Left lung (tissue), 14 donors: ENCODE measurements at places on chromosomes 16 and 17.
A peak's percentile ranks its signal among the peaks of the same experiment; 100 is the strongest.

GRCh38 chr17:48994549-48995303 is 2.5 kb upstream of the IGF2BP1 start:
- peaks cover 99% of the 10 kb centered on the region for H3K27me3 ChIP-seq
- H3K4me1 ChIP-seq: no peaks in the 10 kb centered on the region
- H3K36me3 ChIP-seq: no peaks in the 10 kb centered on the region
- no peak overlapping the region for H3K27ac ChIP-seq

- H3K4me1 ChIP-seq: peaks cover 13% of the 10 kb centered on the region
- H3K36me3 ChIP-seq: no peaks in the 10 kb centered on the region
- H3K4me3 ChIP-seq: peak overlapping the region; percentile 39
- DNase-seq: peak; percentile 24
- peaks cover 39% of the 10 kb centered on the region for H3K27me3 ChIP-seq
- no peak overlapping the region for H3K27ac ChIP-seq
These were observed 806 bp downstream of the TBX21 start for GRCh38 chr17:47733674-47734410.

DNA sequence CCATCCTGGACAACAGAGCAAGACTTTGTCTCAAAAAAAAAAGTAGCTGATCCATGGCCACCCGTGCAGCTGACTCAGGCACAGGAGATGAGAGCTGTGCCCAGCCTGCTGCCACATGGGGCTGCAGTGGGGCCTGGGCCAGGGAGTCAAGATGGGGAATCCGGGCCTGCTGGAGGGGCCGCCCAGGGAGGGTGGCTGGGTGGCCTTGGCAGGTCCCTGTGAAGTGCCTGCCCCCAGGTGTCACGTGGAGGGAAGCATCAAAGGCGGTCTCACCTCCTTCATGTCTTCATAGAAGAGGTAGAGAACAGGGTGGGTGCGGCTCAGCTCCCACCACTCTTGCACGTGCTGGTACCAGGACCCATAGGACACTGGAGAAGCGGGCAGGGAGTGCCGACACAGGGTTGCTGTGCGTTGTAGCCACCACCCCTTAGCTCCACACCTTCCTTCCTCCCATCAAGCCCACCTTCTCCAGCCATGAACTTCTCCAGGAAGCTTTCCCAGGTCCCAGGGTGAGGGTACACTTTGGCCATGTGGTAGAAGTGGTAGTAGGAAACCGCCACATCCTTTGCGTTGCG is 3.8 kb downstream of the SULT1A2 start:
- no peak overlapping the region for H3K27ac ChIP-seq
- peaks cover 20% of the 10 kb centered on the region for H3K4me1 ChIP-seq
- no peaks in the 10 kb centered on the region for H3K36me3 ChIP-seq
- no peak overlapping the region for H3K4me3 ChIP-seq
- H3K27me3 ChIP-seq: no peaks in the 10 kb centered on the region

DNA sequence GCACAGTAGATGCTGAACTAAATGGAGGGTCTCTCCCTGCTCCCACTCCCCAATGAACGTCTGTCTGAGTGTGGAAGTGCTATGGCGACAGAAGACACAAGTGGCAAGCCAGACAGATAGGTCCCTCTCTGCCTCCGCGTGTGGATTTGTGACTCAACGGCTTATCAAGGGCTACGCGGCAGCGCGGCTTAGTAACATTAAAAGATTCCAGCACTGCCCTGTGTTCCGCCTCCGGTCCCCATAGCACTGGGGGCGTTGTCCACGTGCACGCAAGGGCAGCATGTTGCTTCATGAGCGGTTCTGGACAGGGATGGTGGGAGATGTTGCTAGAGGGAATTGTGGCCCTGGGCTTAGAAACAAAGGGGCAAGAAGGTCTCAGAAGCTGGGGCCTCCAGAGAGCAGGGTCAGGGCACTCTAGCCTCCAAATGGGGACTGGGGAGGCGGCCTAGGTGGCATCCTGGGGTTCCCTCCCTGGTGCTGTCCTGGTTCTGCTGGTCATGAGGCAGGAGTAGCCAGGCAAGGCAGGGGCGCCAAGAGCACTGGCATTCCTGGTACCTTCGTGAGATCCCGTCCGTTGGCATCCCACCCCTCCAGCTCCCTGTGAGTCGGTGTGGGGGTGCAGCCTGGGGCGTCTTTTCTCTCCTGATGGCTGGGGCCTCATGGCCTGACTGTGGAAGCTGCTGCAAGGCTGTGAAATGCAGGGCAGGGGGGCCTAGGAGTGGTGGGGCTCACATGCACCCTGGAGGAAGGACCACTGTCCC is 9.1 kb downstream of the CRHR1 start:
- H3K27ac ChIP-seq: no peak overlapping the region
- H3K4me3 ChIP-seq: no peak overlapping the region
- no peaks in the 10 kb centered on the region for H3K4me1 ChIP-seq
- H3K36me3 ChIP-seq: no peaks in the 10 kb centered on the region
- peak; percentile 57 for DNase-seq
- H3K27me3 ChIP-seq: no peaks in the 10 kb centered on the region

- no peaks in the 10 kb centered on the region for H3K4me1 ChIP-seq
- no peaks in the 10 kb centered on the region for H3K27me3 ChIP-seq
- H3K4me3 ChIP-seq: no peak overlapping the region
- H3K27ac ChIP-seq: no peak overlapping the region
- no peak for DNase-seq
These were observed 10.4 kb upstream of the FAM20A start for GRCh38 chr17:68611353-68612208.

DNA sequence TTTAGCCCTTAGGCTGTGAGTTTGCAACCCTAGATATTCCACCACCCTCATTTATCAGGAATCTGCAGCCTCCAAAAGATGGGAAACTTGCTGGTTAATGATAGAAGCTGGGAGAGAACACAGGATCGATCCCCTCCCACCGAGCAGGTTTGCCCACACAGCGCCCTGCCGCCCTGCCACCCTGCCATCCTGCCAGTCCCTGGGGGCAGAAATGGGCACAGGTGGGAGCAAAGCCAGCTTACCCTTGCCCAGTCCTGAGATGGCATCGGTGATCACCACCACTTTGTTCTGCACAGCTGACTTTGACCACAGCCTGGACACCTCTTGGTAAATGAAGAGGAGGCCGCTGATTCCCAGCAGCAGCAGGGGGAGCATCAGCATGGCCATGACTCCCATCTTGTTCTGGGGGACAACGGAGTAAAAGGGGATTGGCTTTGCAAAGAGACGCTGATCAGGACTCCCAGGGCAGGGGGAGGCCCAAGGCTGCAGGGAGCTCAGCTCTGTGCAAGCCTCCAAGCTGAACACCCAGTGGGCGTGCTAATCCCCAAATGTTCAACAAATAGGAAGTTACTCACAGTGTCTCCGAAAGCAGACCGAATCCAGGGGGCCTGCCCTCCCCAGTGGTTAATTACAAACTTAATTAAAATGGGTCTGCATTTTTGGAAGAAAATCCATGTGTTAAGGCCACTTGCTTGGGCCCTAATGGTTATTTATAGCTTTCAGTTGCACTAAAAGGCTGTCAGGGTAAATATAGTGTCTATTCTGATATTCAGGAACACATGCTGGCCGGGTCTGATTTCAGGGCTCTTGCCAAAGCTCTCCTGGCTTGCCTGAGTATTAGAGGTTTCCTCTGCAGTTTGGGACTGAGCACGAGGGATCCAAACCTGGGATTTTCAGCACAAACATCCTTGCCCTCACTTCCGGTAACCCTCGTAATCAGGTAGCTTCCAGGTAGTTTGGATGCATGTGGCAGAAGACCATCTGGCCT is at the start of gene DHRS7C:
TSS of gene DHRS7C (minus strand) at position 704 of the 988 bp plus-strand sequence. CDS start at position 396, 308 bp downstream.
- H3K27ac ChIP-seq: no peak within 1 kb of the TSS
- peaks cover 7% of the 10 kb centered on the region for H3K27me3 ChIP-seq
- no peaks in the 10 kb centered on the region for H3K36me3 ChIP-seq
- H3K4me1 ChIP-seq: no peaks in the 10 kb centered on the region
- DNase-seq: peak; percentile 25
- H3K4me3 ChIP-seq: no peak within 1 kb of the TSS

- H3K4me3 ChIP-seq: peak overlapping the region; percentile 76
- peak overlapping the region; percentile 83 for H3K27ac ChIP-seq
- peaks cover 57% of the 10 kb centered on the region for H3K4me1 ChIP-seq
- H3K36me3 ChIP-seq: no peaks in the 10 kb centered on the region
These were observed 892 bp downstream of the ABCC1 start for GRCh38 chr16:15950161-15950854.

GRCh38 chr16:21959050-21959449 is 5.9 kb downstream of the UQCRC2 start:
- H3K27ac ChIP-seq: no peak overlapping the region
- H3K27me3 ChIP-seq: no peaks in the 10 kb centered on the region
- no peak for DNase-seq

DNA sequence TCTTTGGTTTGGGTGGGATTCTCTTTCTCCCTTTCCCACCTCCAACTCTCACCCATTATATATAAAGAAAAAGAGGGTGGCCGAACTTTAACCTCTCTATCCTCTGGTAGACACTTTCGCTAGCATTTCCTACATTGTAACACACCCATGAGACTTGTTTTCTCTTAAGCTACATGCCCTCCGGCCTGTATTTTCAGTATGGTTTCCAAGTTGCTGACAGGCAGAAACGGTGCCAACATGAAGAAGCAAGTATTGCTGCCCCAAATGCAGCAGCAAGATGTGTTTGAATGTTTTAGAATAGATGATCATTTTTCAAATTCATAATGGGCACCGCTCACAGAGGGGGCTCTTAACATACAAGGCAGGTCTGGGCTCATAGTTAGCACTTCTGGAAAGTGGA is 18.7 kb upstream of the CYB5B start:
- DNase-seq: no peak
- peaks cover 5% of the 10 kb centered on the region for H3K4me1 ChIP-seq
- no peaks in the 10 kb centered on the region for H3K27me3 ChIP-seq

DNA sequence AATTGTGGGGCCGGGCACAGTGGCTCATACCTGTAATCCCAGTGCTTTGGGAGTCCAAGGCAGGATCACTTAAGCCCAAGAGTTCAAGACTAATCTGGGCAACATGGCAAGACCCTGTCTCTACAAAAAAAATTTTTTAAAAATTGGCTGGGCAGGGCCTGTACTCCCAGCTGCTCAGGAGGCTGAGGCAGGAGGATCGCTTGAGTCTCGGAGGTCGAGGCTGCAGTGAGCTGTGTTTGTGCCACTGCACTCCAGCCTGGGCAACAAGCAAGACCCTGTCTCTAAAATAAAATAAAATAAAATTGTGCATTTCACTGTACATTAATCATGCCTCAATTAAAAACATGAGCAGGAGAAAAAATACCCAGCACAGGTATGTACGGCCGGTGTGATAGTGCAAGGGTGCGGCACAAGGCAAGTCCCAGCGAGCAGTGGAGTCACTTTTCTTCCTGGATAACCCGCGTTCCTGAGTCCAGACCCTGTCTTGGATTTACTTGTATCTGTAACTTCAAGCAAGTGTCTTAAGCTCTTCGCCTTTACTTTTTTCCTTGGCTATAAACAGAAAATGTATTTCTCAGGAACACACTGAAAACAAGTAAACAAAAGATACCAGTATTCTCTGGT is 11.4 kb downstream of the ZDHHC7 start:
- no peaks in the 10 kb centered on the region for H3K27me3 ChIP-seq
- no peaks in the 10 kb centered on the region for H3K36me3 ChIP-seq
- peak overlapping the region; percentile 61 for H3K27ac ChIP-seq
- H3K4me3 ChIP-seq: no peak overlapping the region
- DNase-seq: no peak

GRCh38 chr16:22661161-22661647 is 150.5 kb downstream of the NPIPB5 start:
- H3K4me1 ChIP-seq: no peaks in the 10 kb centered on the region
- no peak overlapping the region for H3K27ac ChIP-seq
- no peak for DNase-seq
- H3K27me3 ChIP-seq: peaks cover 13% of the 10 kb centered on the region

DNA sequence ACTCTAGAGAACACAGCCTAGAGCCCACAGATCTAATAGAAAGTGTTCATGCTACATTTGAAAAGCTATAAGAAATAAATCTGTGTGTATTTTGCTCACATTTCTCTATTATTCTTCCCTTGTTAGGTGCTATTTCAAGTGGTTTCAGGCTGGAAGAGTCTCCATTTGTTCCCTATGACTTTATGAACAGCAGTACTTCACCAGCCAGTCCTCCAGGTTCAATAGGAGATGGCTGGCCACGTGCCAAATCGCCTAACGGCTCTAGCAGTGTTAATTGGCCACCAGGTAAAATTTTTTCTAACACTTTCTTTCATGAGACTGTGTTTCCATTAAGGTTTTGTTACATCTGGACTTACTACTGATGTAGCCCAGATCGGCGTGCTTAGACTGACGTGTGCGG is 30.7 kb upstream of the SLC5A11 start:
- no peak overlapping the region for H3K27ac ChIP-seq
- H3K4me3 ChIP-seq: no peak overlapping the region
- no peak for DNase-seq
- peaks cover 6% of the 10 kb centered on the region for H3K4me1 ChIP-seq
- no peaks in the 10 kb centered on the region for H3K36me3 ChIP-seq

DNA sequence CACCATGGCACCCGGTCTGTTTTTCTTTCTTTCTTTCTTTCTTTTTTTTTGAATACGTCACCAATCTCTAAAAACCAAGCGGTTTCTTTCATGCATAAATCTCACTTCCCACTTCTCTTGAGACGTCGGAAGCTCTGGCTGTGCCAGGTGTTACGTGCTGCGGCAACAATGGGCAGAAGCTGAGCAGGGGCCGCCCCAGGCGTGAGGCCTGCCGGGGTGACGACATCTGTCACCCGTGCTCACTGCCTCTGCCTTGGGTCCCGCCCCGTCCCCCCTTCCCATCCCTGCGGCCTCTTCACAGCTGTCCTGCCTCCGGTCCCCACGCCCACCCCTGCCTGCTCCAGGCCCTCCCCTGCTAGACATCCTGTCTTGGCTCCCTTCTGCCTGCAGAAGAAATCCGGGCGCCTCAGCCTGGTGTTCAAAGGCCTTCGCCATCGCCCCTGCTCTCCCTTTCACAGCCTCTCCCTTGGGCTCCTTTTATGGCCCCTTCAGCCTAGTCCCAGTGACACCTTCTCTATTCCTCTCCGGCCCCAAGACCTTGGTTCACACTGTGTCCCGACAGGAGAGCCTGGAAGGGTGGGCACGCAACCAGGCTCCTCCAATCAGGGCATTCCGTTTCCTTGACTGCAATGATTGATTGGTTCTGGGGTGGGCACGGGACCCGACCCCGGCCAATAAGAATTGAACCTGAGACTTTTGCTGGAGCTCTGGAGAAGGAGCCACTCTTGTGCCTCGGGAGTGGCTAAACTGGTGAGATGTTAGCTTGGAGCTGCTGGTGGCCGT is 4.8 kb downstream of the P2RX1 start:
- DNase-seq: no peak
- no peak overlapping the region for H3K4me3 ChIP-seq
- H3K4me1 ChIP-seq: peaks cover 49% of the 10 kb centered on the region
- no peaks in the 10 kb centered on the region for H3K27me3 ChIP-seq
- no peaks in the 10 kb centered on the region for H3K36me3 ChIP-seq

- H3K4me1 ChIP-seq: peaks cover 30% of the 10 kb centered on the region
- no peak for DNase-seq
- no peak overlapping the region for H3K27ac ChIP-seq
- peaks cover 10% of the 10 kb centered on the region for H3K36me3 ChIP-seq
These were observed 33.2 kb downstream of the EEF2K start for GRCh38 chr16:22239131-22239805.

GRCh38 chr16:10862438-10862837 is 14.6 kb upstream of the CIITA start:
- no peaks in the 10 kb centered on the region for H3K27me3 ChIP-seq
- no peak overlapping the region for H3K27ac ChIP-seq
- H3K4me1 ChIP-seq: peaks cover 31% of the 10 kb centered on the region
- no peak for DNase-seq
- no peak overlapping the region for H3K4me3 ChIP-seq
